ENCODE measurements at places on chromosomes 16 and 17.
A peak's percentile ranks its signal among the peaks of the same experiment; 100 is the strongest.

GRCh38 chr16:86059253-86060171 is 160.6 kb downstream of the IRF8 start:
- DNase-seq = no peak

DNA sequence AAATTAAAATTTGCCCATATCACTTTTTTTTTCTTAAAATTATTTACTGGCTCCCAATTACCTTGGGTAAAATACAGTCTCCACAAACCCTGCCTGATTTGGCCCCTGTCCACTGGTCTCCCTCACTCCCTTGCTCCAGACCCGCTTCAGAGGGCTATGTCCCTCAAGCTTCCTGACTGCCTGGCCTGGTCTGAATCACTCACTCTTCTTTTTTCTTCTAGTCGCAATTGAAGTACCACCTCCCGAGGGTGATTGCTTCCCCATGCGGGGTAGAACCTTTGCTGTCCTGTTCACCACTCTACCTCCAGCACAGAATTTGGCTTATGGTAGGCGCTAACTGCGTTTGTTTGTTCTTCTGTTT is 598 bp upstream of the PGAP3 start:
- DNase-seq = no peak

- no peak for DNase-seq
These were observed 6.5 kb downstream of the CBX2 start for GRCh38 chr17:79784353-79785016.

- DNase-seq = peak; percentile 45
These were observed 504 bp upstream of the GOSR1 start for GRCh38 chr17:30476726-30477082.

DNA sequence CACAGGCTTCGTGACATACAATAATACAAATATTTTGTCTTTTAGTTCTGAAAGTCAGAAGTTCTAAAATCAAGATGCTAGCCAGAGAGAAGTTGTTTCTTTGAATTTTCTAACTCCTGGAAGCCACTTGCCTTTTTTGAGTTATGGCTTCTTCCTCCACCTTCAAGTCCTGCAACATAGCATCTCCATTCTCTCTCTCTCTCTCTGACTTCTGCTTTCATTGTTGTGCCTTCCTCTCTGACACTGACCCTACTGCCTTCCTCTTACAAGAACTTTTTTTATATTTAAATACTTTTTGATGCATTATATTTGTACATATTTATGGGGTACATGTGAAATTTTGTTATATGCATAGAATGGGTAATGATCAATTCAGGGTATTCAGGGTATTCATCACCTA is 205.9 kb downstream of the MAP2K6 start:
- no peak for DNase-seq

GRCh38 chr16:87216841-87217275 is 100.3 kb downstream of the C16orf95 start:
- no peak for DNase-seq

- DNase-seq = no peak
These were observed 40.6 kb upstream of the CPNE2 start for GRCh38 chr16:57051696-57052228.

GRCh38 chr17:72332367-72332766 is 211.5 kb downstream of the SOX9 start:
- DNase-seq = no peak

GRCh38 chr16:27446721-27447120 is 44.7 kb downstream of the IL21R start:
- no peak for DNase-seq

DNA sequence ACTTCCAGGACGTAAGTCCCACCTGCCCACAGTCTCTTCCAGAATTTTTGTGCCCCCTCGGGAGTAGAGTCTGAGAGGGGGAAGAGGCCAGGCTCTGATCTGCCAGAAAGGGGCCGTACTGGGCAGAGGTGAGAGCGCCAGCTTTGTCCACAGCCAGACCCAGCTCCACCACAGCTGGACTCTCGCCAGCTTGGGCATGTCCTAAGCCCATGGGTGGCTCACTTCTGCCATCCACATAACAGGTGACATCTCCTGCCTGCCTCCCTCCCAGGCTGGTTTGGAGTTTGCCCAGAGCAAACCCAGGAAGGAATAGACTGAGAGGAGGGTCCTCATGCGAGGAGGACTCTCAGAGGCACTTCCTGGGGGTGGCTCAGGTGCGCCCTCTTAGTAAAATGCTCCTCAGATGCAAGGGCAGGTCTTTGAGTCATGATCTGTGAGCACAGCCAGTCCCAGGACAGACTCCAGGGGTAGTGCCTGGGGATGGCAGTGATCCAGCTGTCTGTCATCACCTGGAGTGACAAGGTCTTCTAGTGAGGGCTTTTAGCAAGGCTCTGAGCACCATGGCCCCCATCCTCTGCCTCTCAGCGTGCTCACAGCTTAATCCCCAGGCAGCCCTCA is 89.2 kb downstream of the AMFR start:
- DNase-seq = no peak

DNA sequence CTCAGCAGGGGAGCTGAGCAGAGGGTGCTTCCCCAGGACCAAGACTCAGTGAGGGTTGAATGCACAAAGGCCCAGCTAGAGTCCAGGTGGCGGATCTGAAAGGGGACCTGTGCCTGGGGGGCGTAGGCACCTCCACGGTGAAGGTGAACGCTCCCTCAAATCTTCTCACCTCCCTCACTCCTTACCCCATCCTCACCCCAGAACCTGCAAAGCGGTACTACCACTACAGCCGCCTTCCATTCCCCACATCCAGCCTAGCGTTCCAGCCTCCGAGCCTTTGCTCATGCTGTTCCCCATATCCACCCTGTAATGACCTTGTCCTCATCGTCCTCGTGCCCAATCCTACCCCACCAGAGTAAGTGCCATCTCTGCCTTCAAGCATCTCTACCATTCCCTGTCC is 30.6 kb downstream of the TRPV3 start:
- DNase-seq = no peak

DNA sequence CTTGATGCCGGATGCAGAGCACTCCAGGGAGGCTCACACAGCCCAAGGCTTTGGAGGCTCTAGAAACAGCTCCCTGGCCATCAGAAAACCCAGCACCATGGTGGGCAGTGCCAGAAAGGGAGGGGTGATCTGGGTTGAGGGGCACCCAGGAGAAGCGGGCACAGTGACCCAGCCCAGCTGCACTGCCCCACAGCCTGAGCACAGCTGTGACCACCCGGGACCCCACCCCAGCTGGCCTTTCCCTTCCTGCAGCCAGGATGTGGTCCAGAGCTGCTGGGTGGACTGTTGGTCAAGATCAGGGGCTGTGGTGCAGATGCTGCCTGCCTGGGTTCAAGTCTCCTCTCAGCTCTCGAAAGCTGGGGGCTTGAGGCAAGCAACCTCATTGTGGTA is 223.1 kb downstream of the ZNF423 start:
- DNase-seq = no peak

DNA sequence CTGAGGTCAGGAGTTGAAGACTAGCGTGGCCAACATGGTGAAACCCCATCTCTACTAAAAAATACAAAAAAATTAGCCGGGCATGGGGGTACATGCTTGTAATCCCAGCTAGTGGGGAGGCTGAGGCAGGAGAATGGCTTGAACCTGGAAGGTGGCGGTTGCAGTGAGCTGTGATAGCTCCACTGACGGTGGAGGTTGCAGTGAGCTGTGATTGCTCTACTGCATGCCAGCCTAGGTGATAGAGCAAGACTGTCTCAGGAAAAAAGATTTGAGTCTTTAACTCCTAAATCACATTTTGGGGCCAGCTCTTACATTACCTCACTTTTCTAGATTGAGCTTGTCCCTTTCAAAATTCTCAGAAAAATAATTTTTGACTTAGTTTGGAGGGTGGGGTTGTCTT is 15.2 kb downstream of the VMP1 start:
- DNase-seq = no peak

DNA sequence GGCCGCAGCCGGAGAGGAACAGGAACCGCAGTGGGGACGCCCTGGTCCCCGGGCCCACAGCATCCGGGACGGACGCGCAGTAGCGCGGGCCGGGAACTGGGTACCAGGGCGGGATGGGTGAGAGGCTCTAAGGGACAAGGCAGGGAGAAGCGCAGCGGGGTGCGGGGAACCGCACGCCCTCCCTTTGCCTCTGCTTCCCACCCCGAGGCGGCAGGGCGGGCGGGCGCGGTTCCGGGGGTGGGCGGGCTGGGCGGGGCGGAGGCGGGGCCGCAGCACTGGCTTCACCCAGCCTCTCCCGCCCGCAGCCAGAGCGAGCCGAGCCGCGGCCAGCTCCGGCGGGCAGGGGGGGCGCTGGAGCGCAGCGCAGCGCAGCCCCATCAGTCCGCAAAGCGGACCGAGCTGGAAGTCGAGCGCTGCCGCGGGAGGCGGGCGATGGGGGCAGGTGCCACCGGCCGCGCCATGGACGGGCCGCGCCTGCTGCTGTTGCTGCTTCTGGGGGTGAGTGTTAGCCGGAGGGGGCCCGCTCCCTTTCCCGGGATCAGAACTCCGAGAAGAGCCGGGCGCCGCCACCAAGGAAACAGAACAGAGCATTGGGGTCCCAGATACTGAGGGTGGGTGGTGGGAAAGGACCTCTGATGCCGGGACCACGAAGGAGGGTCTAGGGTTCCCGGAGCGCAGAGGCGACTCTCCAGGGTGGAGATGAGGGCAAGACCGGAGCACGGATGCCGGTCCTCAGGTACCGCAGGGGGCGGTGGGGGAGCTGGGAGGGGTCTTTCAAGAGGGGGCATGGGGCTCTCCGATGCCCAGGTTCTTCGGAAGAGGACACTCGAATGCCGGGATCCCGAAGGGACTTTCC is at the start of gene NGFR:
Gene NGFR, plus strand, starts transcription at position 308 of the 856 bp plus-strand sequence. Its CDS starts 125 bp downstream, at position 433.
- no peak for DNase-seq

DNA sequence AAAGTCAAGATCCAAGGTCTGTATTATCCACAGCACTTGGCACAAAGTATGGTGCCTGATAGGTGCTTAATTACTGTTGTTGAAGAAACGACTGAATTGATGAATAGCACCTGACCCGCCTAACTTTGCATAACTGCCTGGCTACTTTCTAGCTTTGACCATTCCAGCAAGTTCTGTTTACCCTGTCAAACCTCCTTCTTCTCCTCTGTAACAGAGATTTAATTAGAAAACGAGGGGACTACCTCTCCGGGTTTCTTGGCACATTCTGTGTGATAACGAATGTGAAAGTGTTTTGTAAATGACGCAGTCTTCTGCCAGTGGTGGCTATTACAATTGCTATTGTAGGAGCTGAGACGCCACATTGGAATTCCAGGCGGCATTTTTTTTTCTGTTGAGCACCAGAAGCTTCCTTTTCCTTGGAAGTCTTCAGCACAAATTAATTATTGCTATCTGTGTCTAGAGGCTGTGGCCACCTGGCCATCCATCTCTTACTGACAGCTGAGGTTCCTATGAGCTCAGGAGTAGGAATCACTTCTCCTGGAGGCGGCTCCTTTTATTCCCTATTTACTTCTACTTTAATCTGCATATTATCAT is 522.9 kb downstream of the HS3ST4 start:
- DNase-seq = no peak

DNA sequence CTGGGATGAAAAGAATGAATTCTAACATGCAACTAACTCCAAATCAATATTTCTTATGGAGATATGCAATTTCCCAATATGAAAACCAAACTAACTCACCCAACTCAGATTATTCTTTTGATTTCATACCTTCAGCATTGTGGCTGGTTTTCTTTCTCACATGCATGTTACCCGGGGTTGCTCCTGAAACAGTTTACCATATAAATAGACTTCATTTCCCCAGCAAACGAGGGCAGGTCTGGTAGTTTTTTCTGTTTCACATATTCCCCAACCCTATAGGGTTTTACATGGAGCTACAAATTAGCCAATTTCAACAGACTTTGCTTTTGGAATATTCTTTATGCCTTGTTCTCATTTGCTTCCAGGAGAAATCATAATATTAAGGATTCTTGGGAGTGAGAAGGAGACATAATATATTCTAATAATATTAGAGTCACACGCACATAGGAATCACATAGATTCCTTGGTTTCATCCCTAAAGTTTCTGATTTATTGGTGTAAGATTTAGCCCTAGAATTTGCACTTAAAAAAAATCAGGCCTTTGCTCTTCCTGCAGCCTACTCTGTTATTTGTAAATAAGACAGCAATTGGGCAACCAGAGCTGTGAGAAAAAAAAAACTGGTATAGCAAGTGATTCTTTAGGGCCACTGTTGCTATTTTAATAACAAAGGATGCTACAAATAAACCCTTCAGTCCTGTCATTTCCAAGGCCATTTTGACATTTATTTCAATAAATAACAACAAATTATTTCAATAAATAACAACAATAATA is 60.3 kb upstream of the FAM20A start:
- DNase-seq = no peak

GRCh38 chr17:56158344-56158743 is 5.1 kb downstream of the ANKFN1 start:
- DNase-seq = no peak

DNA sequence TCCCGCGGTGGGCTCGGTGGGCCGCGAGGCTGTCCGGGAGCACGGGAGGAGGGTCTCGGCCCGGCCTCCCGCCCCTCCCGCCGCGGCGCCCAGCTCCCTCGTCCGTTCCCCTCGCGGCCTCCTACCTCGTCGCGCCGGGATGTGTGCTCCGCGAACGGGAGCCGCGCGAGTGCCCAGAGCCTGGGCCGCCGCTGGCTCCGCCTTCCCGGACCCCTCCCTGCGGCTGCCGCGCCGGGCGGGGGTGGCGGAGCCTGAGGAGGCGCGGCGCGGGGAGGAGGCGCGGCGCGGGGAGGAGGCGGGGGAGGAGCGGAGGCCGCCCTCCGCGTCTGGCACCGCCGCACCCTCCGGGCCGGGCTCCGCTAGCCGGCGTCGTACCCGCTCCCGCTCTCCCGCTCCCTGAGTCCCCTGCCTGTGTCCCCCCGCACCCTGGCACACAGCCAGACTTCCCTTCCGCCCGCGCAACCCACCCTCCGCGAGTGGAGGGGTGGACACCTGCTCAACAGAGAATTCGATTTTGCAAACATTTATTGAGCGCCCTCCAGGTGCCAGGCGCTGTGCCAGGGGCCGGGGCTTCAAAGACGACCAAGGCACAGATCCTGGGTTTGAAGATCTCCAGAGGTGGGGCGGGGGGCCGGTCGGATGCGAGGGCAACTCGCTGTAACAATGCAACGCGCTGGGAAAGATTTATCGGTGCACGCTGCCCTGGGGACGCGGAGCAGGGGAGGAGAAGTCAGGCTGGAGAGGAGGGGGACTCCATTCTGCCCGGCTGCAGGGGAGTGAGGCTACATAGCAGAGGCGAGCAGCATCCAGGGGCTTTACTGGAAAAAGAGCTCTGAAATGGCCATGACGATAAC is at the start of gene MPP3:
Gene MPP3, minus strand, starts transcription at position 171 of the 854 bp plus-strand sequence. CDS start 1,240 bp downstream, outside the sequence.
- no peak for DNase-seq

DNA sequence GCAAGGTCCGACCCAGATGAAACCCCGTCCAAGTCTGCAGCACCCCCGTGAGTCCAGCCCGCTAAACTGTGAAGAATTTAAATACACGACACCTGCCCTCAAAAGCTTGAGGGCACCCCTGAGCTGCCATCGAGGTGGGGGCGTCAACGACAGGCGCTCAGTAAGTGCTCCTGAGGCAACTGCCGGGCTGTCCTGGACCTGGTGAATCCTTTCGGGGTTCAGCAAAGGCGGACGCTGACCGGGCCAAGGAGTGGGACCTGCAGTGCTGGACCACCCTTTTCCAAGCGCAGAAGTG is 512 bp upstream of the ENDOV start:
- DNase-seq = no peak

- DNase-seq = no peak
These were observed 904 bp downstream of the MAP2K3 start for GRCh38 chr17:21285164-21286065.

- no peak for DNase-seq
These were observed 1.6 kb downstream of the PPL start for GRCh38 chr16:4935241-4935855.

- no peak for DNase-seq
These were observed 195.9 kb upstream of the TBX2 start for GRCh38 chr17:61203671-61204131.

- no peak for DNase-seq
These were observed 22.1 kb downstream of the TRIM25 start for GRCh38 chr17:56891751-56892150.

Measured in DMS 273 treated with DMSO at 0.1 percent for 48 hours (cell line).